ENCODE measurements at places on chromosomes 6 and 20. TPM values are rescaled to one million over a fixed set of nuclear protein-coding genes. Genes with fewer than 3 reads are reported as not detected.
A peak's percentile ranks its signal among the peaks of the same experiment; 100 is the strongest.

The RRAGD gene
- total RNA-seq = 3.5 TPM

The RAMACL gene
- 0.33 TPM for total RNA-seq

The PRR3 gene
- total RNA-seq = 28.9 TPM

The PRR18 gene
- not detected for total RNA-seq

The MUC22 gene
- not detected for total RNA-seq

The AHI1 gene
- 16.0 TPM for total RNA-seq

DNA sequence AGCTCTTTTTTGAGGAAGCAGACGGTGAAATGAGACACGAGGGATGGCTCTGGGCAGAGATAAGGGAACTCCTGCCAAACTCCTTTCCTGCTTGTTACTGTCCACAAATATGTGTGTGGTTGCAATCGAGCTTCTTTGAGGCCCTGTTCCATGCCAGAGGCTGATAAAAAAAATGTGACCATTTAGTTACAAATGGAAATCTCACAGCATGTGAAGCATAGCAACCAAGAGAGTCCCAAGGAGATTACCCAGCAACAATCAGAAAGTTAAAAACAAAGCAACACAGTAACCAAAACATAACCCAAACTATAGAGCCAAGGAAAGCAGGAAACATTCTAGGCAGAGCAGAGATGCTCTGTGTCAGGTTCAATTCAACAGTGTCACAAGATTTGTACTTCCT lies 35.4 kb upstream of the HMGN3 start:
- H3K4me1 ChIP-seq = no peaks in the 10 kb centered on the region
- H3K36me3 ChIP-seq = no peaks in the 10 kb centered on the region
- no peak for DNase-seq
- H3K4me3 ChIP-seq = no peak overlapping the region
- no peak overlapping the region for H3K27ac ChIP-seq

DNA sequence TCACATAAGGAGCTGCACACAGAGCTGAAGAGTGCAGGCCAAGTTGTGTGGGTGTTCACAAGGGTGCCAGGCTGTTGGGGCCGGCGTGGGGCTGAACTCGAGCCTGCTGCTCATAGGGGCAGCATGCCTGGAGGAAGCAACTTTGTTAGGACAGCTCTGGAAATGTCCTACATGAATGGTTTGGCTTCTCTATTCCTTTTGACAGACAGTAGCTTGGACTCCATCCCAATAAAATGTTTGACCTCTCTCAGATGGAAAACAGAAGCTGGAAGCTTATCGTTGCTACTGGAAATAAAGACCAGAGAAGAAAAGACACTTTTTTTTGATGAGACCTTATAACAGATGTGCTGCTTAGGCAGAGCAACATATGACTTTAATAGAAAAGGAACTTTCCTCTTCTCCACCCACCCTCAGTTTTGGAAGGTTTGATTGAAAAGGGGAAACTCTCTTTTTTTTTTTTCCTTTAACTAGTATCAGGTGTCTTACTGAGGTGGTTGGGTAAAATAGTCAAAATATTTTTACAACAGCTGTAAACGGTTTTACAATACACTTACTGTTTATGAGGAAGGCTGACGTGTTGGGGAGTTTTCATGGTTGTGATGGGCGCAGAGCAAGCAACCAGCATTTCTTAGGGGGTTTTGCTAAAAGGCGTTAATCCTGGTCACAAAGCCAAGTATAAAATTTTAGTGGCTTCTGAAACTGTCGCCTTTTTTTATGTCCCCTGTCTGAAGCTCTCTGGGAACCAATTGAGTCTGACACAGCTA lies 80.7 kb upstream of the EEF1E1 start:
- H3K27me3 ChIP-seq = peaks cover 17% of the 10 kb centered on the region
- H3K36me3 ChIP-seq = no peaks in the 10 kb centered on the region
- no peaks in the 10 kb centered on the region for H3K4me1 ChIP-seq

GRCh38 chr20:63134201-63134612 lies 81.7 kb downstream of the YTHDF1 start:
- no peak overlapping the region for H3K4me3 ChIP-seq
- DNase-seq = no peak
- no peaks in the 10 kb centered on the region for H3K4me1 ChIP-seq
- H3K27ac ChIP-seq = no peak overlapping the region

- H3K36me3 ChIP-seq = no peaks in the 10 kb centered on the region
- peaks cover 53% of the 10 kb centered on the region for H3K4me1 ChIP-seq
- H3K4me3 ChIP-seq = no peak overlapping the region
- DNase-seq = no peak
- H3K27ac ChIP-seq = peak overlapping the region; percentile 71
Measured at GRCh38 chr6:14875481-14876063, 370.3 kb upstream of the JARID2 start.

DNA sequence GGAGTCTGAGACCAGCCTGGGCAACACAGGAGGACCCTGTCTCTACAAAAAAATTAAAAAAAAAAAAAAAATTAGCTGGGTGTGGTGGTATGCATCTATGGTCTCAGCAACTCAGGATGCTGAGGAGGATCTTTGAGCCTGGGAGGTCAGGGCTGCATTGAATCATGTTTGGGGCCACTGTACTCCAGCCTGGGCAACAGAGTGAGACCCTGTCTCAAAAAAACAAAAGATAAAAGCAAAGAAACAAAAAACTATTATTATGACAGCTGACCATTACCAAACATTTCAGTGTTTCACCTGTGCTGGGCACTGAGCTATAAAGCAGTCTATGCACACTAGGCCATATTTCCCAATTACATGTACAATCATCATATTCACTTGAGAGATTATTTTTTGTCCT lies 35.7 kb downstream of the COX4I2 start:
- H3K4me1 ChIP-seq = peaks cover 65% of the 10 kb centered on the region
- peak overlapping the region; percentile 94 for H3K27ac ChIP-seq
- no peak for DNase-seq
- no peaks in the 10 kb centered on the region for H3K36me3 ChIP-seq
- H3K27me3 ChIP-seq = no peaks in the 10 kb centered on the region

DNA sequence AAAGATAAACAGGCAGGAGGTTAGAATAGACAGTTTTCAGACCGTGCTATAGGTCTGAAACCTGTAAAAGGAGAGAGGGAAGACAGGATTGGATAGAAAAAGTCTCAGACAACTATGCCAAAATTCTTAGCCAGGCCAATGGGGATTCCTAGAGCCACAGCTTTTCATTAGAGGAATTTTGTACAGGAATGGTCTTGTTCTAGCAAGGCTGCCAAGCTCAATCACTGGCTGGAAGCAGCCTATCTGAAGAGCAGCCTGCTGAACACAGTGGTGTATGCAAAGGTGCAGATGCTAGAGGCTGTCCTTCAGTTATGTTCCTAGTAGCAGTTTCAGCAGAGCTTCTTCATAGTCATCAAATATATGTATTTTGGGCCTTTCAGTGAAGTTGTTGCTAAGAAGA lies 313.1 kb downstream of the GRIK2 start:
- no peaks in the 10 kb centered on the region for H3K27me3 ChIP-seq
- H3K36me3 ChIP-seq = no peaks in the 10 kb centered on the region
- H3K4me1 ChIP-seq = no peaks in the 10 kb centered on the region
- DNase-seq = no peak
- H3K27ac ChIP-seq = no peak overlapping the region
- no peak overlapping the region for H3K4me3 ChIP-seq

DNA sequence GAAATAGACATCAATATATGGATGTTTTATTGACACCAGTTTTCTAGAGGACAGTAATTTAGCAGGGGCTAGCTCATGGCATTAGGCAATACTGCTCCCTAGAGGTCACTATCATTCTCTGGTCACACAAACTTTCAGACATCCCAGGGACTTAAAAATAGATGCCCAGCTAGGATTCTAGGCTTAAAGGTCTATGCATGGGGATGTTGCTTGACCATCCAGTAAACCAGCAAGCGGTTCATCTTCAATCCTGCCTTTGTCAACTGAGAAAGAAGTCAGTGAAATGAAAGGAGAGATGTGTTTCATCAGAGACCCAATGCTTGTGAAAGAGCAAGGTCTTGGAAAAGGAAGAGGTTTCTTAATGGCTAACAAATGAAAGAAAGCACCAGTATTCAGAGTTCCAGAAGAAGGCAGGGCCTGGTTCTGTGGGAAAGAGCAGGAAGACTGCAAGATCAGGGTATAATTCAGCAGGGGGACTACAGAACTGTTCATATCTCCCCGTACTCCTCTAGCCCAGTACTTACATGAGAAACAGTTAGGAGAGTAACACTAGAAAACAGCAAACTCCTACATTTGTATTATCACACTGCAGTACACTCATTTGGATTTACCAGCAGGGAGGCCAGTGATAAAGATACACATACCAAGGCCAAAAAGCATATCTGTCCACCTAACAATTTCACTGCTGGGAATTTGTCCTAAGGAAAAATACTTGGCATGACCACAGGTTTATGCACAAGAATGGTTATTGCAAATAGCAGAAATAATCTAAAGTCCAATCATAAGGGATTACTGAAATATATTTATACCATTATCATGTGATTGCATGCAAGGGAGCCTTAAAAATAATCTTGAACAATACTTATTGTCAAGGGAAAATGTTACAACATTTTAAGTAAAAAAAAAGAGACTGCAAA lies 151.4 kb upstream of the LAMA2 start:
- no peak overlapping the region for H3K4me3 ChIP-seq
- H3K27ac ChIP-seq = no peak overlapping the region
- no peak for DNase-seq

GRCh38 chr6:96965492-96965891 lies 41.0 kb downstream of the KLHL32 start:
- DNase-seq = no peak
- H3K4me1 ChIP-seq = peaks cover 2% of the 10 kb centered on the region
- H3K27ac ChIP-seq = no peak overlapping the region
- H3K36me3 ChIP-seq = peaks cover 2% of the 10 kb centered on the region

GRCh38 chr6:35569011-35569461 lies 56.3 kb upstream of the TULP1 start:
- peaks cover 28% of the 10 kb centered on the region for H3K36me3 ChIP-seq
- peak overlapping the region; percentile 19 for H3K27ac ChIP-seq
- no peak overlapping the region for H3K4me3 ChIP-seq
- peaks cover 9% of the 10 kb centered on the region for H3K4me1 ChIP-seq

- no peaks in the 10 kb centered on the region for H3K4me1 ChIP-seq
- H3K36me3 ChIP-seq = no peaks in the 10 kb centered on the region
- no peak overlapping the region for H3K27ac ChIP-seq
Measured at GRCh38 chr20:6750438-6750837, 17.0 kb upstream of the BMP2 start.

DNA sequence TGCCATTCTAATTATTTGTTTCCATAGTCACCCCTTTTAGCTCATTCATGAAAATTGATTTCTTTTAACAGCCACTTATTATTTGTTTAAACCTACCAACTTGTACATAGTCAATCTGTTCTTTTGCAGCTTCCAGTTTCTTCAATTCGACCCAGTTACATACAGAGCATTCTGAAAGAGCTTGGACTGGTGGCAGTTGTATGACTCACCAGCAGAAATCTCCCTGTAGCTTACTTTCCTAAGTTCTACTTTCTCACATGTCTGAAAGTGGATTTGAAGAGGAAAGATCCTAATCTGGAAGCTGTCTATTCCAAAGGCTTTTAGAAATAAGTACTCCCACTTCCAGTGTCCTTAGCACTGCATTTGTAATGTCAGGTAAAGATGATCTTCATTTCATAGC lies 447.9 kb downstream of the HTR1B start:
- no peak for DNase-seq
- H3K27me3 ChIP-seq = no peaks in the 10 kb centered on the region
- H3K4me3 ChIP-seq = no peak overlapping the region
- no peak overlapping the region for H3K27ac ChIP-seq
- H3K36me3 ChIP-seq = no peaks in the 10 kb centered on the region

- no peak overlapping the region for H3K4me3 ChIP-seq
- H3K36me3 ChIP-seq = no peaks in the 10 kb centered on the region
- H3K27ac ChIP-seq = no peak overlapping the region
- H3K27me3 ChIP-seq = peaks cover 6% of the 10 kb centered on the region
- no peaks in the 10 kb centered on the region for H3K4me1 ChIP-seq
Measured at GRCh38 chr20:10927011-10927583, 253.3 kb upstream of the JAG1 start.

GRCh38 chr6:16767765-16768476 lies 6.7 kb upstream of the ATXN1 start:
- H3K36me3 ChIP-seq = no peaks in the 10 kb centered on the region
- no peak overlapping the region for H3K27ac ChIP-seq
- H3K27me3 ChIP-seq = no peaks in the 10 kb centered on the region
- DNase-seq = no peak
- H3K4me3 ChIP-seq = no peak overlapping the region

GRCh38 chr6:74114428-74114827 lies 418.4 kb downstream of the CD109 start:
- no peak overlapping the region for H3K4me3 ChIP-seq
- H3K36me3 ChIP-seq = no peaks in the 10 kb centered on the region
- no peak for DNase-seq
- no peak overlapping the region for H3K27ac ChIP-seq
- no peaks in the 10 kb centered on the region for H3K4me1 ChIP-seq

GRCh38 chr6:142400495-142400894 lies 98.7 kb downstream of the ADGRG6 start:
- no peaks in the 10 kb centered on the region for H3K27me3 ChIP-seq
- H3K4me3 ChIP-seq = no peak overlapping the region
- H3K36me3 ChIP-seq = no peaks in the 10 kb centered on the region
- H3K27ac ChIP-seq = no peak overlapping the region

DNA sequence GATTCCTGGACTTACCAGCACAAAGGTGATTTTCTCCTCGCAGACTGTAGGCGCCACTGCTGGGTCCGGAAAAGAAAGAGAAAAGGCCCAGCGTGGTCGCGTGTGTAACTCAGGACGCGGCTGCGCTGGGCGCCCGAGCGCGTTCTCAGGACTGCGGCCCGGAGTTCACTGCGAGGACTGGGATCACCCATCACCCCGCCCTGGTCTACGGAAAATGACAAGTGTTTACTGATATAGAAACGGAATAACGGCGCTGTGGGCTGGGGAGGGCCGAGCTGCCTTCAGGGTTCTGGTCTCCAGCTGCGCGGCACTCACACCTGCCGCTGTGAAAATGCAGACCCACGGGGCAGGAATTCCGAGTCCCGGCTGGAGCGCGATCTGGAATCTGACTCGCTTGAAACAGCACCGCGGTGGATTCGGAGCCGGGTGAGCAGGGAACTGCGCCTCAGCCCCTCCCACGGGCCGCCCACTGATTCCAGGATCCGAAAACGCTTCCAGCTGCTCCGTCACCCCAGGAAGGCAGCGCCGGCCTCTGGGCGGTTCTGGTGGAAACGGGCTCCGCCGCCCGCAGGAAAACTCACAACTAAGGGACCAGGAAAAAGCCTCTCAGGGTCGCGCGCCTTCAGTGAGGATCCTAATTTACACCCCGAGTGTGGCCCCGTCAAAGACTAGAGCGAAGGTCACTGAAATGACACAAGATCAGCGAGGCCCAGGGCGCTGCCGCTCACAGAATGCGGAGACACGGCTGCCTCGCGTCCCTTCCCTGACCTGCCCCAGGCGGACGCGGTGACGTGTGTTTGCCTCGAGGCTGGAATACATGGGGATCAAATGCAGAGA lies 34.5 kb downstream of the HLA-A start:
- peak overlapping the region; percentile 91 for H3K4me3 ChIP-seq
- H3K27me3 ChIP-seq = peaks cover 41% of the 10 kb centered on the region
- peak overlapping the region; percentile 41 for H3K27ac ChIP-seq
- peak; percentile 41 for DNase-seq

Measured in naive thymus-derived CD8-positive, alpha-beta T cell (primary cell).